ENCODE measurements at places on chromosomes 4 and X.

- DNase-seq: no peak
These were observed 183.0 kb downstream of the PALLD start for GRCh38 chr4:168679819-168680218.

- DNase-seq: no peak
These were observed 85.5 kb upstream of the TET2 start for GRCh38 chr4:105061136-105061696.

DNA sequence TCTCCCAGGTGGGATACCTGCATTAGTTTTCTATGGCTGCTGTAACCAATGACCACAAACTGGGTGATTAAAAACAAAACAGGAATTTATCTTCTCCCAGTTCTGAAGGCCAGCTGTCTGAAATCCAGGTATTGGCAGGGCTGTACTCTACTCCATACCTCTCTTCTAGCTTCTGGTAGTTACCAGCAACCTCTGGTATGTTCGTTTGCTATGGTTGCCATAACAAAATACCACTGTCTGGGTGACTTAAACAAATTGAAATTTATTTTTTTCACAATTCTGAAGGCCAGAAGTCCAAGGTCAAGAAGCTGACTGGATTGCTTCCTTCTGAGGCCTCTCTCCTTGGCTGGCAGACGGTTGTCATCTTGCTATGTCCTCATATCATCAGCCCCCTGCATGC, 642.1 kb upstream of the TENM3 start:
- DNase-seq: no peak

DNA sequence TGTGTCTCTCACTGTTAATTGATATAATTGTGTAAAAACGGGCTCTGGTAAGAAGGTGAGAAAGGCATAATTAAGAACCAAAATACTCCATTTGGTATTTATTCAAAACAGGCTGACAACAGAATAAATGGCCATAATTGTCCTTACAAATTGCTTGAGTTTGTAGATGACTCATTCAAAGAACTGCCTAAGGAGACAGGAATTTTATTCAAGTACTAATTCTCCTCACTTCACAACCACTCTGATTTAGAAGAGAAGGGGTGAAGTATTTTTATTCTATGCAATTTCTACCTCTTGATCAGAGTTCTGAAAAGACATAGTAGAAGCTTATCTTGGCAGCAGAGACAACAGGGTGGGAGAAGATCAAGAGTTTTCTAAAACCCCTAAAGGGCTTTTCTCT, 43.1 kb downstream of the ATP11C start:
- no peak for DNase-seq

GRCh38 chr4:102543030-102543928, 42.1 kb downstream of the NFKB1 start:
- DNase-seq: no peak

All from NCI-H2081 treated with DMSO at 0.1 percent for 48 hours (cell line).